ENCODE measurements at places on chromosomes 1 and 21.

- no peak for DNase-seq
Observed at GRCh38 chr1:5770981-5771765, 221.1 kb downstream of the NPHP4 start.

GRCh38 chr1:215710036-215710898 is 143.2 kb downstream of the KCTD3 start:
- peak; percentile 60 for DNase-seq

GRCh38 chr1:66929146-66929688 is 4.4 kb downstream of the MIER1 start:
- no peak for DNase-seq

DNA sequence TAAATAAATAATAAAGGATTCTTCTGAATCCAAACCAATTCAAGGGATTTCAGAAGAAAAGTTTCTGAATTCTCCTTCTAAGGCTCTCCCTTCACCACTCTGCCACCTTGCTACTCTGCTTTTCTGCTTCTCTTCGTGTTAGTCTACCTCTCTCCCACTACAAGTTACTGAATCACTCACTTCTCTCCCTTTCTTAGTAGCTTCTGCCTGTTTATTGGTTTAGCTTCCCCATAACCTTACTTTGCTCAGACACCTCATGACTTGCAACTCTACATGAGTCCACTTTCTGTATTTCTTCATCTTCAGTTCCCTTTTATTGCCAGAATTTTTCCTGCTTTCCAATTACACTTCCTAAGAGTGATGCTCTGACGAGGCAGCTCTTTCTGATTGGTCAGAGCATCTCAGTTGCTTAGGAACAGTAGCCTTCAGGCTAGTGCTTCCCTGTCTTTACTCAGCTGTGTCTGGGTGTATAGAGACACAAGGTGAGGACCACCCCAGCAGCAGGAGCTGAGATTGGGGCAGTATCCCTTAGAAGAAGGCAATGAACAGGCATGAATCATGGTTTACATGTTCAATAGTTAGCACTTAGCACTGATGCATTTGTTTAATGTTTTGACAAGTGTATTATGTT is 144.6 kb downstream of the SLC30A10 start:
- DNase-seq, result no peak

DNA sequence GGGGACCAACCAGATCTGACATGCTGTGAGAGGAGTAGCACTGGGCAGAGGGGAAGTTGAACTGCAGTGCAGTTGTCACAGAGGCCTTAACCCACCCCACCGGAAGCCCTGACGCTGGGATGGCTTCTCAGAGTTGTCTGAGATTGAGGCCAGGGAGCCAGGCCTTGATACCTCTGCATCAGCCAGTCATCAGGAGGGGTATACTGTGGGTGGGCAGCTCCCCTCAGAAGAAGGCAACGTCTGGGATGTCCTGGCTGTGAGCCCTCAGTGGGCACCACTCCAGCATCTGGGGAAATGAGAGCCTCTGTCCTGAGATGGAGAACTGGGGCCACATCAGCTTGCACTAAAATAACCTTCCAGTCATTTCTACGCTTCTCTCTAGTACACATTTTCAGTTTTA is 47.9 kb upstream of the BCAR3 start:
- no peak for DNase-seq

DNA sequence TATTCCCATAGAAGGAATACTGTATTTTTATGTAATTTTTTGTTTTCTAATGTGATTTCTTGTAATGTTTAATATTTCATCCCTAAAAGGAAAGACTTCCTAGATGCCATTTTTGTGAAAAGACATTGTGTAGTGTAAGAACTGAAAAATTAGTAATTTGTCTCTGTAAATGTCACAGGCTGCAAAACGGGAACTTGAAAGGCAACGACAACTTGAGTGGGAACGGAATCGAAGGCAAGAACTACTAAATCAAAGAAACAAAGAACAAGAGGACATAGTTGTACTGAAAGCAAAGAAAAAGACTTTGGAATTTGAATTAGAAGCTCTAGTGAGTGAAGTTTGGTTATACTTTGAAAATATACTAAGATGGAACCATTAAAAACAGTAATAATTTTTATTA is 132.2 kb downstream of the ITSN1 start:
- no peak for DNase-seq

DNA sequence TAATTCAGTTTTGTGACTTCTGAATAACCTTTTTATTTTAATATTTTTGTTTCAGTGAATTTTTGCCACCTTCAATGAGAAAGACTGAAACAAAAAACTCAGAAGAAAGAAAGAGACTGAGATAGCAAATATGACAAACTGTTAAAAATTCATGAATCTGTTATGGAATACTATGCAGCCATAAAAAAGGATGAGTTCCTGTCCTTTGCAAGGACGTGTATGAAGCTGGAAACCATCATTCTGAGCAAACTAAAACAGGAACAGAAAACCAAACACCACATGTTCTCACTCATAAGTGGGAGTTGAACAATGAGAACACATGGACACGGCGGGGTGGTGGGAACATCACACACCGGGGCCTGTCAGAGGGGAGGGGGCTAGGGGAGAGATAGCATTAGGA is 193.4 kb upstream of the FGGY start:
- no peak for DNase-seq

DNA sequence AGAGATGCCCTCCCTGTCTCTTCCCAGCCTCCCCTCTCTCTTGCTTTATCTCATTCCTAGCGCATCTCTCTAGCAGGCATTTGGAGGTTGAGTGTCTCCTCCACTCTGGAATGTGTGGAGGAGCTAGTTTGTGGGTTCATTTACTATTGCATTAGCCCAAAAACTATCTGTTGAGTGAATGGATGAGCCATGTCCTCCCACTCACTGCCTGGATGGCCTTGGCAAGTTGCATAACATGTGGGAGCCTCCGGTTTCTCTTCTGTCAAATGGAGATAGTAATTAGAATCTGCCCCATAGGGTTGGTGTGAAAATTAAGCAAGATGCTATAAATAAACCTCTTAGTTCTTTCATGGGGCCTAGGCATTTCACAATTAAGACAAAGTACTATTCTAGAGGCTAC is 181.8 kb downstream of the KAZN start:
- no peak for DNase-seq

DNA sequence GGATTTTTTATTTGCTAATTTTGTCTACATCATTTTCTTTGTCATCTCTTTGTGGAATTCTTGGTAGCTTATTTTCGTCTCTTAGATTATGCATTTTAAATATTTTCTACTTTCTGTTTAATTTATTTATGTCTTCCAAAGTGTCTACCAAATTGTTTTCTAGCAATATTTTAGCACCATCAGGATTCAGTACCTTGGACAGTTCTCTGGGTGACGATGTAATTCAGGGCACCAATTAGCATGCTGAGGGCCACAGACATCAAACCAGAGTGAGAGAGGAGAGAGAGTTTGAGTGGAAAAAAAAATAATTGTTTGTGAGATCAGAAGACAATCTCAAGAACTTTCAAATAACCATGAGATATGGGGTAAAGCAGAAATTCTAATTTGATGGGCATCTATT is 169.8 kb upstream of the CXADR start:
- DNase-seq, result peak; percentile 16

GRCh38 chr1:167064621-167065020 is 25.6 kb downstream of the GPA33 start:
- no peak for DNase-seq

DNA sequence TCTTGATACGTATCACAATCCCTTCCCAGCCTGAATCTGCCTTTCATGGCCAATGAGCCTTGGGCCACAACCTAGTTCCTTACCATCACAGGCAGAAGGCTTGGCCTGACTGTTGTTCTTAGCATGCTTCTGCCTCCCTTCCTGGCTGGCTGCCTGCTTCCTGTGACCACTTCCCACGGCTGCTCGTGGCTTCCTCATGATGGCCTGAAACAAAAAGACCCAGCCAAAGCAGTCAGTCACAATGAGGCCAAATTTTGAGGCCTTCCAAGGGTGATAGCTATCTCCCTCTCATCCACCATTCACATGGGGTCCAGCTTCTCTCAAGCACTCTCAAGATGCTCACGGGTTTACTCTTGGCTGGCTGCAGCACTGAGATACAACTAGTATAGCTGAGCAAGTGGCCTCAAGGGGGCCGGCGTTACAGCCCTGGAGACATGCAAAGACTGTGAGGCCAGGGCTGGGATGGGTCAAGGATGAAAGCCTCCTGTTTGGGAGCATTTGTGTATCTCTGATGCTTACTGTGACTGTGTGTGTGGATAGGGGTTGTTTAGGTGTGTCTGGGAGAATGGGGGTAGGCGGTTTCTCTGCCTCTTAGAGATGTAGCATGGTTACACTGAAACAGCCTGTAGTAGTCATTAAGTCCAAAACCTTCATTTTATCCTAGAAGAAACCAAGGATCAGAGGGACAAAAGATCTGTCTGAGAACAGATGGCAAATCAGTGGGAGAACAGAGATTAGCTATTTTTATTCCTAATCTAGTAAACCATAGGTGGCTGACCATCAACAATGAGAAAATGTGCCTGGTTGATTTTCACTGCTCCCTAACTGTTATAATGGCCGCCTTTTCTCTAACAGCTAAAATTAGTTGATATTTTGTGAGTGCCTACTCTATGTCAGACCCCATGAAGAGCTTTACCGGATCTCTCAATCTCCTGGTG is 5.4 kb upstream of the TOE1 start:
- DNase-seq, result no peak

DNA sequence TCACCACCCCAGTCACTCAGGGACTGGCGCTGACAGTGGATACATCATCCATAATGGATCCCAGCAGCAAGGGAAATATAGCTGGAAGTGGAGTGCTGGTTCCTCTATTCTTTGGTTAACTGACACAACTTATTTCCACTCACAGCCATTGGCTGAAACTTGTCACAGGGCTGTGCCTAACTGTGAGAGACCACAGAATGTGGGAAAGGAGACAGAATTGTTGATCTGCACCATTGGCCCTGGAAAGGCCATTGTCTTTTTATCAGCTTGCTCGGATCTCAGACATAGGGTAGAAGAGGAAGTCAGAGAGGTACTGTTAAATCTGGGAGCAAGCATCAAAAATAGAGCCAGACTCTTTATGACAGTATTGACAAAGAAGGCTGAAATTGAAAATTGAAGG is 451.3 kb downstream of the AJAP1 start:
- DNase-seq, result no peak

DNA sequence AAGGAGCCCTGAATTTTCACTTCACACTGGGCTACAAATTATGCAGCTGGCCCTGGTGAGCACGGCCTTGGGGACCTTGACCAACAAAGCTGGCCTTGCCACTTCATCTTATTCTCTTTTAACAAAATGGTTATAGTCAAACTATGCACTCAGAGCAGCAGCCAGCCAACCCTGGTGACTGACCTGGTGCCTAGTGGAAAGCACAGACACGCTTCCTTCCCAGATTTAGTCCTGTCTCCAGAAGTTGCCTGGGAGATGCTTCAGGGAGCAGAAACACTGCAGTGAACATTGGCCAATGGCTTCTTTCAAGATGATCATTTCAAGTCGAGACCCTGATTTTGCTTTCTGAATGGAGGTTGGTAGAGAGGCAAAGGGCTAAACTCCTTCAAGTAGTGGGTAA is 249.3 kb downstream of the SIPA1L2 start:
- DNase-seq, result no peak
